Astrocyte of the cerebellum (primary cell): ENCODE measurements at places on chromosomes 2 and 18.
A peak's percentile ranks its signal among the peaks of the same experiment; 100 is the strongest.

DNA sequence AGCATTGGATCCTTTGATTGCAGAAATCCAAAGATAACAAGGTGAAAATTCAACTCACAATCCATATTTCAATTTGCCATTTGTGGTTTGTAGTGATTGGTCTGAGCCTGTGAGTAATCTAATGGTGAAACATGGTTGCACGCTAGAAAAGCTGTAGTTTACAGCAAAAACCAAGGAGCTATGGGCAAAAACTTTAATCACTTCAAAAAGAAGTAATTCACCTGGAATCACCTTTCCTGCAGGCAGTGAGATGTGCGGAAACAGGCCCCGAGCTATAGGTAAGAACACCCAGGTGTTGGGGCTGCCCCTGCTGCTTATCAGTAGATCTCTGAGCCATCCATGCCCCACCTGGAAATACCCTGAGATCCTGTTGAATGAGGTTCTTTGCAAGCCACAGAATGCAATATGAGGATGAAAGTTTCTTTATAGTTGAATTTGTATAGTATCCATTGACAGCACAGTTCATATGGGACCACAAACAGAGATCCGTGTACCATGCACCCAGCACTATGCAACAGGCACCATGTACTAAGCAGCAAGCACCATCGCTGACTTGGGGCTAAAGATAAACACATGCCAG lies 208.2 kb downstream of the SPP2 start:
- no peak for DNase-seq

DNA sequence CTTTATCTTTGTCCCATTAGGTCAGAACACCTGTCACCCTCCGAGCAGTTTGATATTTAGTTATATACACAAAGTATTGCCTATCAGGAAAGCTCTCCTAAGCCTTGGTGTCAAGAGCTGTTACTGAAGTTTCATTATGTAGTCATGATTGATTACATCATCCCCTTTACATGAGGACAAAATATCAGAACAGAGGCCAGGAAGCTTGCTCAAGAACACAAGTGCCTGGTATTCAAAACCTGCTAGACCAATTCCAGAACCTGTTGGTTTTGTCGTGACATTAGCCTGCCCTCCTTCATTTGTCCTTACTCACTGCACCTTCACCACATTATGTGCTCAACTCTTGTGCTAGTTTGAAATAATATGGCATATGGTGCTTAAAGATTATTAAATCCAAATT lies 377.1 kb downstream of the CDH19 start:
- no peak for DNase-seq

- DNase-seq, result no peak
Observed at GRCh38 chr2:86357392-86357963, 20.1 kb upstream of the REEP1 start.

GRCh38 chr2:232890536-232890895 lies 20.5 kb downstream of the SNORC start:
- DNase-seq, result no peak

DNA sequence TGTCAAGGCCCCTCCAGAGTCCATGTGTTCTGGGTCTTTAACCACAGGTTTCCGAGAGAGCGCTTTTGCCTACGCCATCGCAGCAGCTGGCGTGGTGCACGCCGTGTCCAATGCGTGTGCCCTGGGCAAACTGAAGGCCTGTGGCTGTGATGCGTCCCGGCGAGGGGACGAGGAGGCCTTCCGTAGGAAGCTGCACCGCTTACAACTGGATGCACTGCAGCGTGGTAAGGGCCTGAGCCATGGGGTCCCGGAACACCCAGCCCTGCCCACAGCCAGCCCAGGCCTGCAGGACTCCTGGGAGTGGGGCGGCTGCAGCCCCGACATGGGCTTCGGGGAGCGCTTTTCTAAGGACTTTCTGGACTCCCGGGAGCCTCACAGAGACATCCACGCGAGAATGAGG lies 9.3 kb downstream of the WNT10A start:
- DNase-seq, result no peak

DNA sequence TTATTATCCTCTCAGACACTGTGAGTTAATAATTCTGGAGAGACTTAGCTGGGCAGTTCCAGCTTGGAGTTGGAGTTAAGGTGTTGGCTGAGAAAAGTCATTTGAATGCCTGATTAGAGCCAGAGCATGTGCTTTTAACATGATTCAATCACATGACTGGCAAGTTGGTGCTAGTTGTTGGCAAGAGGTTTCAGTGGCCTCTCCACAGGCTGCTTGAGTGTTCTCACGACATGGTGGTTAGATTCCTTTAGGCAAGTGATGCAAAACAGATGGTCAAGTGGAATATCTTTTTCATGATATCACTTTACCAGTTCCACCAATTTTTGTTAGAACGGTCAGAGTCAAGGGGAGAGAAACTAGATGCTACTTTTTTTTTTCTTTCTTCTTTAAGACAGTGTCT lies 262.7 kb upstream of the FN1 start:
- DNase-seq, result peak; percentile 99

- DNase-seq, result no peak
Observed at GRCh38 chr18:40066368-40066767, 1888.7 kb upstream of the PIK3C3 start.

GRCh38 chr2:209334188-209335017 lies 89.4 kb upstream of the MAP2 start:
- DNase-seq, result peak; percentile 53
